ENCODE measurements at places on chromosomes 1 and 21. TPM values are rescaled to one million over a fixed set of nuclear protein-coding genes. Genes with fewer than 3 reads are reported as not detected.

GRCh38 chr1:105087506-105087905 lies 1337.8 kb downstream of the AMY1C start:
- H3K27ac ChIP-seq, result no peak overlapping the region
- no peaks in the 10 kb centered on the region for H3K27me3 ChIP-seq
- DNase-seq, result no peak
- H3K4me3 ChIP-seq, result no peak overlapping the region
- no peaks in the 10 kb centered on the region for H3K4me1 ChIP-seq
- no peaks in the 10 kb centered on the region for H3K36me3 ChIP-seq

Gene ARHGEF19
- 11.9 TPM for total RNA-seq

Gene CNR2
- total RNA-seq, result 0.06 TPM

Gene PLA2G2D
- total RNA-seq, result not detected

Gene LTN1
- 25.7 TPM for total RNA-seq
